Suppressor macrophage (primary cell): ENCODE measurements at places on chromosomes 1 and 21.

- no peak for DNase-seq
Observed at GRCh38 chr1:206582537-206582936, 29.7 kb downstream of the EIF2D start.

DNA sequence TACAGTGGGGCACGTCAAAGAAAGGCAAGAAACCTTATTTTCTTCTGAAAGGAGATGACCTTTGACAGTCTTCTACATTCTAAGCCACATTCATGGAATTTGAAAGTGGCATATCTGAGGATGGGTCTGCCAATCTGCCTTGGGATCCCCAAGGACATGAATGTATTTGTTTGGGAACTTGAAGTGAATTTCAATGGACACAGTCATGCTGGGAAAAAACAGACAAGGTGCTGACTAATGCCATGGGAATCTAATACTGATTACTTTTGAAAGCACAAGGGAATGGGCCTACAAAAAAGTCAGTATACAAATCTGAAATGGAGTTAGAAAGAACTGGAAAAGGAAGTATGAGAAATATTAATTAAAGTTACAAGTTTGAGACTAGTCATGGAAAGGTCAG, 128.8 kb downstream of the KCNJ6 start:
- no peak for DNase-seq

DNA sequence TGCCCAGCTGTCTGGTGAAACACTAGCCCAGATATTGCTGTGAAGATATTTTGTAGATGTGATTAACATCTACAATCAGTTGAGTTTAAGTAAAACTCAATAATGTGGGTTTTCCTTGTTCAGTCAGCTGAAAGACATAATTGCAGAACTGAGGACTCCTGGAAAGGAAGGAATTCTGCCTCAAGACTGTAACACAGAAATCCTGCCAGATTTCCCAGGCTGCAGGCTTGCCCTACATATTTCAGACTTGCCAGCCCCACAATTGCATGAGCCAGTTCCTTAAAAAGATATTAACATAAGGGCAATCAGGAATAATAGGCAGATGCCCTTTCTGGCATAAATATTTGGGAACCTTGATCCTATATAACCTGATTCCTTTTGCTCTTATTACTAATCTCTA, 14.2 kb upstream of the NIBAN1 start:
- no peak for DNase-seq

DNA sequence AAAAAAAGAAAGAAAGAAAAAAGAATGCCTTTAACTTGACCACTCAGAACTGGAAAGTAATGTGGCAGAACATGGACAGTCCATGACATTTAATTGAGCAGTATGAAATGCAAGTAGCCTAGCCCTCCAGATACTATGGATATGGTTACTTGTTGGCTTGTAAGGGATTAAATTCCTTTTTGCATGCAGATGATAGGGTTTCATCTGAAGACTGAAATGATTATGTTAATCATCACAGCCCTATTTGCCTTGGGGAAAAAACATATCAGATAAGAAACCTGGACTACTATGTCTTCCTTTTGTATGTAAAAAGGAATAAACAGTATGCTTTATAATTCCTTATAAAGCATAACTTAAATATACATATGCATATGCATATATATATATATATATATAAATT, 66.0 kb downstream of the GATAD2B start:
- DNase-seq: no peak

GRCh38 chr1:223712194-223712849, at the start of gene CAPN2:
TSS of gene CAPN2 (plus strand) at chr1:223712539. CDS start at chr1:223712641, 102 bp downstream.
- DNase-seq: peak; percentile 91

- no peak for DNase-seq
Observed at GRCh38 chr1:246647113-246647512, 77.1 kb upstream of the SCCPDH start.

- DNase-seq: no peak
Observed at GRCh38 chr21:45515241-45516061, 26.8 kb downstream of the SLC19A1 start.
